ENCODE measurements at places on chromosomes 16 and 17.

- DNase-seq: no peak
Measured at GRCh38 chr16:54176376-54176901, 110.1 kb downstream of the IRX3 start.

DNA sequence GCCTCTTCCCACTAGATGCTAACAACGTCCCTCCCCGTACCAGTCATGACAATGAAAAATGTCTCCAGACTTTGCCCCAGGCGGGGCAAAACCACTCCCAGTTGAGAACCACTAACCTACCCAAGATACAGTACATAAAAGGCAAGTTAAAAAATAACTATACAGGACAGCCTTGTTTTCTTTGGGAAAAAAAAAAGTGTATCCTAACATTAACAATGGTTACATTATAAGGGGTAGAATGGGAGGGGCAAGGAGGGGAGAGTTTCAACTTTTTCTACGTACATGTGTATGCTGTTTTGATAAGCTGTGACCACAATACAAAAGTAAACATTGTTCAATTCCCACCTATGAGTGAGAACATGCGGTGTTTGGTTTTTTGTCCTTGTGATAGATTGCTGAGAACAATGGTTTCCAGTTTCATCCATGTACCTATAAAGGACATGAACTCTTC lies 94.9 kb downstream of the TOX3 start:
- no peak for DNase-seq

- DNase-seq: no peak
Measured at GRCh38 chr17:32654324-32654723, 167.5 kb downstream of the CDK5R1 start.

- no peak for DNase-seq
Measured at GRCh38 chr17:37696366-37696765, 48.5 kb downstream of the HNF1B start.

GRCh38 chr17:31497994-31498826 lies 106.7 kb downstream of the RAB11FIP4 start:
- no peak for DNase-seq

DNA sequence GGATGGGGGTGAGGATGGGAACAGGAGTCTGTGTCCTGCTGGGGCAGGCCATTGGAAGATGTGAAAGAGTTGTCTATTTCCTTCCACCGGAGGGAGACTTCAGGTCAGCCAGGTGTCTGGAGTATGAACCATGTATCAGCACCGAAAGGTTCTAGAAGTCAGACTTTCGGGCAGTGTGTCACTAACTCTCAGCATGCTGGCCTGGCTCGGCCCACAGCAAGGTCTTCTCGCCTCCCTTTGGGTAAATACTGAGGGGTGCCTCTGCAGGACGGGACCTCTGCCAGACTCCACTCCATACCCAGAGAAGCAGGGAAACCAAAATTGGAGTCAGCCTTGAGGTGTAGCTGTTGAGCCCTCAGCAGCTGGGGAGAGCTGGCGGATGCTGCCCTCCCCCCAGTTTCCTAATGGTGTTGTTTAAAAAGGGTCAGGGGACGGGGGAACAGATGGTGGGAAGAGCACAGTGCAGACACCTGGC lies 507 bp downstream of the CIITA start:
- no peak for DNase-seq

DNA sequence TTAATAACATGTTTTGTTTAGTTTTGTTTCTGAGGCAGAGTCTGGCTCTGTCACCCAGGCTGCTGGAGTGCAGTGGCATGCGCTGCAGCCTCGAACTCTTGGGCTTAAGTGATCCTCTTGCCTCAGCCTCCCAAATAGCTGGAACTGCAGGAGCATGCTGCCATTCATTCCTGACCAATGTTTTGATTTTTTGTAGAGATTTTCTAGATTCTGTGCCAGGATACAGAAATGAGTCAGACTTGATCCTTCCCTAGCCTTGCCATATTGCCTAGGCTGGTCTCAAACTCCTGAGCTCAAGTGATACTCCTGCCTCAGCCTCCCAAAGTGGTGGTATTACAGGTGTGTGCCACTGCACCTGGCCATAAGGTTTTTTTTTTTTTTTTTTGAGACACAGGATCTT lies 17.7 kb downstream of the TAOK1 start:
- DNase-seq: no peak

GRCh38 chr16:79217375-79218011 lies 383.0 kb downstream of the MAF start:
- DNase-seq: no peak

DNA sequence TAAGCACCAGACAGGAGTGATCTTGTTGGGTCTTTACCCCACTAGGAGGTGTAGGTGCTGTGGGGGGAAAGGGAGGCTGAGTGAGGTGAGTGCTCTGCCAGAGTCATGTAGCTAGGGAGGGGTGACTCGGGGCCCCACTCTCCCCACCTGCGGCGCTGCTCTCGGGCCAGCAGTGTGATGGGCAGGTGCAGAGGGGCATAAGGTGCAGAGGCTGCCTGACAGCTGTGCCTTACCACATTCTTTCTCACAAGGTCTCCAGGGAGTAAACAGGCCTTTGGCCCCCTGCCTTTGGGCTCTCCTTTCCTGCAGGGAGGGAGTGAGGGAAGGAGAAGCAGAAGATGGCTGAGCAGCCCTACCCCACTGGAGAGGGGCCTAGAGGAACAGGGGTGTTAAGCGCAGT lies 4.5 kb upstream of the CNP start:
- no peak for DNase-seq

GRCh38 chr16:47519546-47519945 lies 58.4 kb downstream of the PHKB start:
- no peak for DNase-seq

DNA sequence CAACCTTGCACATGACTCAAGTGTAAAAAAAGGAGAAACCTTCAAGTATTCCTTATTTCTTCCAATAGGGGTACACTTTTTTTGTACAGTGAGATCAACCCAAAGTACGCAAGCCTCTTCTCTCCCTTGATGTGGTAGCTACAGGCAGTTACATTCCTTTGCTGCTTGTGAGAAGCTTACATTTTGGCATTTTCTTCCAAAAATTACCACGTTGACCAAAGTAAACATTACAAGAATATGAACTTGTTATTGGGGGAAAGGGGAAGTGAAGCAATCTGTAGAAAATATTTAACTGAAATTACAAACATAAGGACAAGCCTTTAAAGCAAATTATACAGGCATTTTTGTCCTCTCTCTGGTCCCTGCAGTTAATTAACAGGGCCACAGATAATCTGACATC lies 97.0 kb upstream of the TOB1 start:
- peak; percentile 29 for DNase-seq

GRCh38 chr17:68200689-68201417 lies 47.0 kb upstream of the AMZ2 start:
- DNase-seq: peak; percentile 81

GRCh38 chr16:11183035-11183812 lies 72.8 kb downstream of the SOCS1 start:
- DNase-seq: no peak
